CD8-positive, alpha-beta memory T cell (primary cell): ENCODE measurements at places on chromosomes 11 and 22.

GRCh38 chr11:15473954-15474837 is 359.5 kb downstream of the INSC start:
- no peak for DNase-seq

DNA sequence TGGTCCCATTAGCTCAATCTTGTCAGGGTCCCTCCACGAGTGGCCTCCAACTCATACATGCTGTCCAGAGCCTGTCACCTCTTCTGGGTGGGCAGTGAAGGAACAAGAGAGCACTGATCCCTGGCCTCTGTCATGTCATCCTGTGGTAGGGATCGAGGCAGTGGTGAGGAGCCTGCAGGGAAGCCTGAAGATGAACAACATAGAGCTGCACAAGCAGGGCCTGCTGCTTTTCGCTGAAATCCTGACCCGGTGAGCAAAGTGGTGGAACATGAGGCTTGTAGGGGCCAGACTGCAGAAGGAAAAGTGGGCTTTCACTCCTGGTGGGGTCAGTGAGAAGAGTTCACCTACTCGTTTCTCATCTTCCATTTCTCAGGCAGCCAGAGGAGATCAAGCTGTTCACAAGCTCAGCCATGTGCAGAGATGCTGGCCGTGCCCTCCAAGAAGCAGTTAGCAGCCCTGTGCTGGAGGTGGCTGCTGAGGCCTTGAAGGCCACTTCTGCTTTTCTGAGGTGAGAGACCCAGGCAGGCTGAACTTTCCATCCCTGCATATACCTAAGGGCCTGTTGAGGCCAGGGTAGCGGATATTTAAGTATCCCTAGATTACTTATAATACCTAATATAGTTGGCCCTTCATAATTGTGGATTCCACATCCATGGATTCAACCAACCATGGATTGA is 32.9 kb downstream of the MEI1 start:
- DNase-seq = no peak

GRCh38 chr11:117782101-117782500 is 14.9 kb downstream of the DSCAML1 start:
- no peak for DNase-seq

DNA sequence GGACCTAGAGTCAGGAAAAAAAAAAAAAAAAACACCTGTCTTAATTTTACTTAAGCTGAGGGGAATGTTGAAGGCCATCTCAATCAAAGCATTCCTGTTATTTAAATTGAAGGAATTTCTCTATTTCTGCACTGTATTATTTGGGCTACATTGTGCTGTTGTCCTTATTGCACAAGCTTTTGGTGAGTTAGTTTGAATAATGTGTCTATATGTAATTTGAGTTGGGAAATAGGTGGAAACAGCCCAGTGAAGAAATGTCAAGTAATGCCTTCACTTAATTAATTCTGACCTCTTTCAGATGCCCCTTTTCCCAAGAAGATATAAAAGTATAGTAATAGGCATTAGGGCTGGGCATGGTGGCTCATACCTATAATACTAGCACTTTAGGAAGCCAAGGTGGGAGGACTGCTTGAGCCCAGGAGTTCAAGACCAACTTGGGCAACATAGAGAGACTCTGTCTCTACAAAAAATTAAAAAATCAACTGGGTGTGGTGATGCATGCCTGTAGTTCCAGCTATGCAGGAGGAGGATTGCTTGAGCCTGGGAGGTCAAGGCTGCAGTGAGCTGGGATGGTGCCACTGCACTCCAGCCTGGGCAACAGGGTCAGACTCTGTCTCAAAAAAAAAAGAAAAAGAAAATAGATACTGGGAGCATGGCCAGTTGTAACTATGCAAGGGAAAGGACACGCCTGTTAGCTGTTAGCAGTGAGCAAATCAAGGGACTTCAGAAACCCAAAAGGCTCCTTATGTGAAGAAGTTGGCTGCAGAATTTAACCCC is 34.9 kb downstream of the OR10A6 start:
- no peak for DNase-seq

- DNase-seq = no peak
Measured at GRCh38 chr11:107042748-107043147, 24.5 kb upstream of the GUCY1A2 start.

DNA sequence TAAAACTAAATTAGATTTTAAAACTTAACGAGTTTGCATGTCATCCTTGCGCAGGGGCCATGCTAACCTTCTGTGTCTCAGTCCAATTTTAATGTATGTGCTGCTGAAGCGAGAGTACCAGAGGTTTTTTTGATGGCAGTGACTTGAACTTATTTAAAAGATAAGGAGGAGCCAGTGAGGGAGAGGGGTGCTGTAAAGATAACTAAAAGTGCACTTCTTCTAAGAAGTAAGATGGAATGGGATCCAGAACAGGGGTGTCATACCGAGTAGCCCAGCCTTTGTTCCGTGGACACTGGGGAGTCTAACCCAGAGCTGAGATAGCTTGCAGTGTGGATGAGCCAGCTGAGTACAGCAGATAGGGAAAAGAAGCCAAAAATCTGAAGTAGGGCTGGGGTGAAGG is 10.6 kb downstream of the LIMK2 start:
- DNase-seq = no peak

GRCh38 chr11:17639091-17639490 is 80.3 kb upstream of the MYOD1 start:
- no peak for DNase-seq
